ENCODE measurements at places on chromosomes 7 and 10.

- no peak for DNase-seq
Observed at GRCh38 chr7:80632139-80632538, 6.3 kb upstream of the CD36 start.

DNA sequence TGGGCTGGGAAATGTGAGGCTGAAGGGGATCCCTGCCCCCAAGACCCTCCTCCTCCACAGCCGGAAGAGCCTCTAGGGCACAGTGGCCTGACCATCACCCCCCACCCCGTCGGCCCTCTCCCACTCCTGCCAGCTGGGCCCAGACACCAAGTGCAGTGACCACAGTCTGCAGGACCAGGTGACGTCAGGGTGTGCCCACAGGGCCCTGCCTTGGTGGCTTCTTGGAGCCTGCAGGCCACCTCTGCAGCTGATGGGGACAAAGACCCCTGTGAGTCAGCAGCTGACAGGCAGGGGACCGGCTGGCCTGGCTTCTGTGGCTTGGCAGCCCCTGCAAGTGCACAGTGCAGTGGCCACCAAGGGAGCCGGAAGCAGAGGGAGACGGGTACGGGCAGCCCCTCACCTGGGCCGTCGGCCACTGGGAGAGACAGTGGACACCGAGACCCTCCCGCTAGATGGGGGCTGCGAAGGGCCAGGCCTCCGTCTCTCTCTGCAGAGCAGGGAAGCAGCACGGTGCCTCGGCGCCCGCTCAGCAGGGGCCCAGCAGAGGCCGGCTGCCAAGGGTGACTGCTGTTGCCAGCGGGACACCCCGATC lies 274.6 kb downstream of the ELFN1 start:
- DNase-seq: no peak

GRCh38 chr7:49119706-49120105 lies 195.4 kb downstream of the CDC14C start:
- DNase-seq: no peak

- no peak for DNase-seq
Observed at GRCh38 chr10:31317652-31318381, 1.2 kb upstream of the ZEB1 start.

GRCh38 chr7:43824963-43825362 lies 44.4 kb downstream of the MRPS24 start:
- DNase-seq: no peak

DNA sequence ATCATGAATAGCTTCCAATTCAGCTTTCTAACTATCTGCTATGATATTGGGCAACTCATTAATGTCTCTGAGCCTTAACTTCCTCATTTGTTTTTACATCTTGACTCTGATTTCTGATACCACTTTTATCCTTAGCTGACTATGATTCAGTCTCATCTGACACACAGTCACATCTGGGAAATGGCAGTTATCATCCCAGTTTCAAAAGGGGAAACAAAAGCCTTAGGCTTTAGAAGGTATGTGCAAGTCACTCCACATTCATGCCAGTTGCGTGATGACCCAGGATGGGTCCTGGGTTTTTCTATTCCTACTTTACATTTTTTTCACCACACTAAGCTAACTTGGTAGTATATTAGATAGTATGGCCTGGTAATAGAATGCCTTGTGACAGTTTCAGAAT lies 12.7 kb downstream of the SCIN start:
- no peak for DNase-seq

DNA sequence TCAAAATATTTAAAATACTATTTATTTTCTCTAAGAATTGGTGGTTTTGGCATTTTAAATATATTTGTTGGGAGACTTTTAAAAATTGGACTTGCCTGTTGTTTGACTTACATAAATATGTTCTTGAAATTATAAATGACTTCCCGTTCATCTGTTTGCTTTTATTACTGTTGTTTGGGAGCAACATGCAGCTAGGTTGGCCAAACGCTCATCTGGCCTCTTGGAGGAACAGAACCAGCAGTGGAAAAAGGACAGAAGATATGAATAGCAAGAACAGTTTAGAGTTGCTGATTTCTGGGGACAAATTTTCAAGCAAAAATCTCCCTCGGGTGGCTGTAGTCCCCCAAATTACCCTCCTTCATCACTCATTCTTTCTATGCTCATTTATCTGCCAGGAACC lies 41.6 kb downstream of the PLXDC2 start:
- DNase-seq: no peak

DNA sequence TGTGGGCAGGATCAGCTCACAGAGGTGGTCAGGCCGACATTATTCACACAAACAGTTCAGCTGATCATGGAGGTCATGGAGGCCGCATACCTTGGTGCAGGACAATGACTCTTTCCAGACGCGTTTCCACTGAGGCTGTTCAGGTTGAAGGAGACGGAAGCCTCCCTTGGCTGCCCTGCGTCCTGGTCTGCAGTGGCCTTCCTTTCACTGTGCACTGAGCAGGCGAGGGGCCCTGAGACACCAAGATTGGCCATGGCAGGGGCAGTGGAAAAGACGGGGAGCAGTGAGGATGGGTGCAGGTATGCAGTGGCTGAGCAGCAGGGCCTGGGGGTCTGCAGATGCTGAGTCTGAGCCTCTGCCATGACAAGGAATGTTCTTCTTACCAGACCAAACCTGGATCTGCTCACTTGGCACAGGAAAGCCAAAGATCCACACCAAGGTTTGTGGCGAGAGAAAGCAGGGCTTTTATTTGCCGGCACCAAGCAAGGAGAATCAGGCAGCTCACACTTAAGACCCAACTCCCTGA lies 263.3 kb downstream of the GLRX3 start:
- no peak for DNase-seq

GRCh38 chr7:99112097-99112496 lies 31.8 kb downstream of the SMURF1 start:
- no peak for DNase-seq

DNA sequence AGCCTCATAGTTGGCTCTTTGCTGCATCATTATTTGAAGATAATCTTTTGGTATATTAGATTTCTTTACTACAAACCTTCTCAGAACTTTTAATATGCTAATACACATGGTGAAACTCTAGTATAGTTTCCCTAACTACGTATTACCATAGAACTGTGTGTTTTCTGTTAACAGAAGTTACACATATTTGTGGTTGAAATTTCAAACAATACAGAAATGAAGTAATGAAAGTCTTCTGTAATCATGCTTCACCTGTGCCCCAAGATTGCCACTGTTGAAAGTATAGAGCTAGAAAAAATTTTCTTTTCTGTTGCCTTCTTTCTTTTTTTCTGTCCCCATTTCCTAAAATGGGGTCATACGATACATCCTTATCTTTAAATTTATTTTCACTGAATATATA lies 9.1 kb downstream of the BMPR1A start:
- DNase-seq: no peak

- DNase-seq: no peak
Observed at GRCh38 chr7:39904077-39904486, 46.0 kb upstream of the CDK13 start.

DNA sequence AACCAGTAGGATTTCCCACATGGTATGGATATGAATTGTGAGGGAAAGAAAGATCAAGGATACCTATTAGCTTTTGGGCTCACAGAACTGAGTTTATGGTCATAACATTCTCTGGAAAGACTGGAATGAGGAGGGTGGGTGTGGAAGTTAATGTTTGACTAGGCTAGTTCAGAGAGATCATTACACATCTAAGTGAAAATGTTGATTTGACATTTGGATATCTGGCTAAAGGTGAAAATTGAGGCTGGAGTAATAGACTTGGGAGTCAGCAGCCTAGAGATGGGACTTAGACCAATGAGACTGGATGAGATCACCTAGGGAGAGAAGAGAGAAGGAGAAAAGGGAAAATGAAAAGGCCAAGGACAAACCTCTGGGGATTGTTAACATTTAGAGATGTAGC lies 437.3 kb downstream of the CCSER2 start:
- DNase-seq: no peak
